ENCODE measurements at places on chromosomes 16 and 17.

DNA sequence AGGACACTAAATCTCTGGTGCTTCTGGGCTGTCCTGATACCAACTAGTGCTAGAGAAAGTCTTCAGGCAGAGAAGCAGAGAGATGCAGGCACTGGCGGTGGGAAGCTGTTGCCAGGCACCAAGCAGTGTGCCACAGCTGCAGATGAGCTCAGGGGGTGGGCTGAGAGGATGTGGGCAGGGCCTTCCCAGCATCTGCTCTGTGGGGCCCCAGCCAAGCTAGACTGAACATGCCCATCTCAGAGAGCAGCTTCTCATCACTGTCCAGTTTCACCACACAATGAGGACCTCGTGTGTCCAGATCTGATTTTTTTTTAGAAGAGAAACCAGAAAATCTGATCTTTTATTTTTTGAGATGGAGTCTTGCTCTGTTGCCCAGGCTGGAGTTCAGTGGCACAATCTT is 17.1 kb downstream of the PSKH1 start:
- DNase-seq = no peak

DNA sequence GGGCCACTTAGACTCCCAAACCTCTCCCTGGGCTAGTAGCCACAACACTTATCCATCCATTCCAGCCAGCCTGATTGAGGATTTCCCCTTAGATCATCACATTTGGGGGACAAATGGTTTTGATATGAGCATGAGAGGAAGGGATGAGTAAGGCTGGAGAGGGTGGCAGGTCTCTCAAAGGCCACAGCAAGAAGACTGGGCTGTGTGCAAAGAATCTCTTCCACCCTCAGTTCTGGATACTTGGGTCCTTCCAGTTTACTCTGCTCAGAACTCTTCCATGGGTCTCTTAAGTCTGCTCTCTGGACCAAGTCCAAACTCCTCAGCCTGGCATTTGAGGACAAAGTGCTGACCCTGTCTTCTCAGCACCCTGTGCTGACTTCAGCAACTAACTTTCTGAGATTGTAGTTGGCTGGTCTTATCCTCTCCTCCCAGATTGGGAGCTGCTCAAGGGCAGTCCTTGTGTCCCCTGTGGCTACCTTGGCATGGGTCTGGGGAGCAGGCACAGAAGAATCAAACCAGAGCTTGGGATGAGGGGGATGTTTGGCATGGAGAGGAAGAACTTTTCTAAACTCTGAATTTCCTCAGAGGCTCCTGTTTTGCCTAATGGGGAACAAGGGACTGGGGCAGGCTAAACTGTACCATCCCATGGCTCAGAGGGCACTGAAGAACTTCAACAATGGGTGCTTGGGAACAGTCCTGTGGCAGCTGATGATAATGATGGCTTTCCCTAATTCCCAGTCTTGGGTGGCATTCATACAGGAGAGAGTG is 3.1 kb upstream of the NFATC3 start:
- DNase-seq = no peak

DNA sequence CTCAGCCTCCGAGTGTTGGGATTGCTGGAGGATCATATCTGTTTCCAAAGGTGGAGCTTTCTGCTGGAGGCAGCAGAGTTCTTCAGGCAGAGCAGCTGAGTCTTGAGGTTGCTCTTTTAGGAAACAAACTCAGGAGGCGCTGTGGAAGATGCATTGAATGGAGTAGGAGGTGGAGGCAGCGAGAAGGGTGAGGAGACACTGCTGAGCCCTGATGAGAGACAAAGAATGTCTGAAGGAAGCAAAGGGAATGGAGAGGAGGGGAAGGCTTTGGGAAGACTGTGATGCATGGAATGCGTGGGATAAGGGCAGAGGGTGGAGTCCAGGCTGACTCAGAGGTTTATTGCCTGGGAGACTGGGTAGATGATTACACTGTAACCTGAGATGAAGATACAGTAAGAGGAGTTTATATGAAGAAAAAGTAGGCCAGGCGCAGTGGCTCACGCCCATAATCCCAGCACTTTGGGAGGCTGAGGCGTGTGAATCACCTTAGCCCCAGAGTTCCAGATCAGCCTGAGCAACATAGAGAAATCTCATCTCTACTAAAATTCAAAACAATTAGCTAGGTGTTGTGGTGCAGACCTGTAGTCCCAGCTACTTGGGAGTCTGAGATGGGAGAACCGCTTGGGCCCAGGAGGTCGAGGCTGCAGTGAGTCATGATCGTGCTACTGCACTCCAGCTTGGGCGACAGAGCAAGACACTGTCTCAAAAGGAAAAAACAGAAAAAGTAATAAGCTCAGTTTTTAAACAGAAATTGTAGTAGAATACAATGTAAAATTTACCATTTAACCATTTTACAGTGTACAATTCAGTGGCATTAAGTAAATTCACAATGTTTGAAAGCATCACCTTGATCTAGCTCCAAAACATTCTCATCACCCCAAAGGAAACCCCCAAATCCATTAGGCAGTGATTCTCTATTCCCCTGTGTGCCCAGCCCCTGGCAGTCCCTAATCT is 17.8 kb upstream of the TMEM219 start:
- no peak for DNase-seq

DNA sequence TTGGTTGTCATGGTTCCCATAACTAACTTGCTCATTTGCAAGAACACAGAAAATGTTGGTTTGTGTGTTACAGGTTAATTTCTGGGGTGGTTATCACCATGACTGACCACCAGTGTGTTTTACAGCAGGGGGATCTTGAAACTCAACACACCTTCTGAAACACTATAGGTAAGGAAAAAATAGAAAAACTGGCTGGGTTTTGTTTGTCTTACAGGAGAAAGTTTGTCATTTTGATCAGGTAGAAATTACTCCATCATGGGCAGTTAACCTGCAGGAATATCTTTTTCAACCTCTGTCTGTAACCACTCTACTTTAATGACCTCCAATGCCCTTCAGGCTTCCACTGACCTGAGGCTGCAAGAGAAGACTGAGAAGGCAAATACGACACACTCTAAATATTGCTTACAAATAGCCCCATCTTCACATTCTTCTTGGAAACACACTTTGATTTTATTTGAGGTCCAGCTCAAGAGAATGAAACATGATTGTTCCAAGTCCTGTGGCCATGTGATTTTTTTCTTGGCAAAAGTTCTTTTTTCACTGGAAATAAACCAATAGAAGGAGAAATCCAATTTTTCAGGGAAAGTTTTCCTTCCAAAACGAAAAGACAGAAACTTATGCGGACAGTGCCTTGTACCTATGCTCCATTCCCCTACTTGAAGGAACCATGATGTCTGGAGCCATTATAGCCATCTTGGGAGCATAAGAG is 428.7 kb upstream of the SALL1 start:
- DNase-seq = no peak

- no peak for DNase-seq
These were observed 6.0 kb upstream of the TLCD3A start for GRCh38 chr17:726271-726919.

DNA sequence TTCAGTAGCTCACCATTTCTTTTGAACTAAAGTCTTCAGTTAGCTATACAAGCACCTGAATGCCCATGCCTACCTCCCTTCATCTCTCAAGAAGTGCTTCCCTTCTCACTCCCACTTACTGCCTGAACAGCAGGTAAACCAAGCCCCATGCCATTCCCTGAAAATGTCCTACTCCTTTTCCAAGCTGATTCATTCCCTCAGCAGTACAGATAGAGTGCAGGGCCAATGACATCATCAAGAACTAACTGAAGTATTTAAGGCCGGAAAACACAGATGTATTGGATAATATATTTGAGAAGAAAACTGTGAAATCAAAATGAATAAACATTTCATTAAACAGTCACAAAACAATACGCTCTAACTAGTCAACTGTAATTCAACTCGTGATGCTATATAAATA is 478.8 kb upstream of the CDH11 start:
- DNase-seq = no peak

GRCh38 chr17:72191921-72192799 is 71.3 kb downstream of the SOX9 start:
- no peak for DNase-seq

DNA sequence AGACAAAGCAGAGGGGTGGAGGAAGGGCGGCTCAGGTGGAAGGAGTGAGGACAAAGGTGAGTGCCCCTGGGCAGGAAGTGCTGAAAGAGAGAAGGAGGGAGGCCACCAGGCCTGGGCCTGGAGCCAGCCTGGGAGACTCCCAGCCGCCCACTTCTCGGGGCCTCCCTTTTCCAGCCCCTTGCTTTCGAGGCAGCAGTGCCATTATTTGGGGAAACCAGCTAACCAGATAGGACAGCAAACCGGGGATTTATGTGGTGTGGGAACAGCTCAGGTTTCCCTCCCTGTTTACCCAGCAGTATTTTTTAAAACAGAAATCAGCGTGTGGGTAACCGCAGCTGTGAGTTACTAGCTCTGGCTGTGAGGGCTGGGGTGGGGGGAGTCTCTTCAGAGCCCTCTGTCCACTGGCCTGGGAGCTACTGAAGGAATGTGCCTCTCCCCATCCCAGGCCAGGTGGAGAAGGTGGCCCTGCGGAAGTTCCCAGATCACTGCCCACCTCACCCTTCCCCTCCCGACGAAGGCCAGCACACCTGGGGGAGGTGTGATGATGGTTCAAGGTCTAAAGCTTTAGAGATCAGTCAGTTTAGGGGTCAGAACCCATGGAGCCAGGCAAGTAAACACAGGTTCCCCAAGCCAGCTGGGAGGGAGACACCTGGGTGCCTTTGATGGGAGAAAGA is 8.4 kb upstream of the MEOX1 start:
- DNase-seq = no peak

DNA sequence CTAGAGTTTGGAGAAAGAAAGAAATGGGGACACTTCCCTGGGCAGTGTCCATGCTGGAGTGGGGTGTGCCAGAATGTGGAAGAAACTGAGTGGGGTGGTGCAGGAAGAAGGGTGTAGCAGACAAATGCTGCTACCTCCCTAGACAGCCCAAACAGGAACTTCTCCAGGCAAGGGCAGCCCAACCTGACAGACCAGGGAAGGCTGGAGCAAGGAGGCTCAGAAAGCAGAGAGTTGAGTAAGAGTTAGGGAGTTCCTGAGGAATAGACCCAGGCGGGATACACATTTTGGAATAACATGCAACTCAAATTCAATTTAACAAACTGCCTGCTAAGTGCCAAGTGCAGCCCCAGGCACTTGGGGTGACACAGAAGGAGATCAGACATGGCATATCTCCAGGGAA is 1.0 kb upstream of the MYO18A start:
- DNase-seq = no peak

All from stimulated activated naive CD8-positive, alpha-beta T cell treated with anti-CD3 and anti-CD28 coated beads, Interleukin-15, amount 100 ng/mL, for 72 hours (primary cell).